ENCODE measurements at places on chromosomes 5 and 9. TPM values are rescaled to one million over a fixed set of nuclear protein-coding genes. Genes with fewer than 3 reads are reported as not detected.
A peak's percentile ranks its signal among the peaks of the same experiment; 100 is the strongest.

The FOXI1 gene
- not detected for total RNA-seq

The PCDHA12 gene
- total RNA-seq, result 10.7 TPM

The GPR151 gene
- not detected for total RNA-seq

The CSF1R gene
- 0.20 TPM for total RNA-seq

The IGFBPL1 gene
- 36.7 TPM for total RNA-seq

The SPOCK1 gene
- total RNA-seq, result 13.2 TPM

The OR1L4 gene
- total RNA-seq, result not detected

The ASS1 gene
- total RNA-seq, result 95.7 TPM

The FGF10 gene
- total RNA-seq, result 0.32 TPM

The TRPM6 gene
- 0.78 TPM for total RNA-seq

The GARIN3 gene
- not detected for total RNA-seq

GRCh38 chr9:116543731-116544400 is 143.2 kb upstream of the TRIM32 start:
- H3K4me1 ChIP-seq, result peaks cover 8% of the 10 kb centered on the region
- DNase-seq, result no peak
- no peak overlapping the region for H3K27ac ChIP-seq
- H3K27me3 ChIP-seq, result no peaks in the 10 kb centered on the region

DNA sequence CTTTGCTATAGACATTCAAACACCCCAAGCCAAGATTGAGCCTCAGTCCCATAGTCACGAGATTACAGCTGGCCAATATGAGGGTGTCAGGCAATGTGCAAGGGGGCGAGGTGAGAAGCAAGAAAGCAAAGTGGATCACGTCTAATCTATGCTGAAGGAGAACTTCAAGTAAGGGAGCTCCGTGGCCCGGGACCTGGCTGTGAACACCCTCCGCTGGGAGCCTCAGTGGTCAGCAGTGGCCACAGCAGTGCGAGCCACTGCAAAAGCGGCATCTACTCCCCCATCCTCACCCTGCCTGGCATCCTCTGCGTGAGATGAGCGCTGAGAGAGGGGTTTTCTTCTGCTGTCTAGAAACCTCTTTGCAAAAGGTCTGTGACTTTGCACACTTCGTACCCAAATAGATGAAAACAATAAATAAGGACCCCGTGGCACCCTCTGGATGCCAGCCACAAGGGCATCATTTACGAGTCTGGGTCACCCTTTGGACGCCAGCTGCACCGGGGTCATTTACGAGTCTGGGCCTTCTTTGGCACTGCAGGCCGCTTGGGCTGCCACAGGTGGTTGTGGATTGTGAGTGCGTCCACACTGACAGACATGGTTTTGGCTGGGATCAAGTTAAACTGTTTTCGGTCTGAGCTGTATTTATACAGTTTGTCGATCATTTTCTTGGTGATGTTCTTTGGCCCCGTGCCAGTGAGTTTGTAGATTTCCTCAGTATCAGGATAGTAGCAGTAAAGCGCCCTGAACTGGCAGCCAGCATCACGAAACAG is 96.4 kb downstream of the CAMSAP1 start:
- H3K27ac ChIP-seq, result no peak overlapping the region
- DNase-seq, result no peak
- no peaks in the 10 kb centered on the region for H3K27me3 ChIP-seq
- H3K36me3 ChIP-seq, result peaks cover 54% of the 10 kb centered on the region

GRCh38 chr5:180173198-180173544 is 35.8 kb downstream of the RASGEF1C start:
- H3K36me3 ChIP-seq, result no peaks in the 10 kb centered on the region
- H3K27ac ChIP-seq, result no peak overlapping the region
- H3K4me3 ChIP-seq, result no peak overlapping the region
- peaks cover 11% of the 10 kb centered on the region for H3K4me1 ChIP-seq
- H3K27me3 ChIP-seq, result no peaks in the 10 kb centered on the region

- no peaks in the 10 kb centered on the region for H3K36me3 ChIP-seq
- peak; percentile 74 for DNase-seq
- H3K27me3 ChIP-seq, result peaks cover 100% of the 10 kb centered on the region
- peak overlapping the region; percentile 74 for H3K4me3 ChIP-seq
- H3K27ac ChIP-seq, result no peak overlapping the region
Measured at GRCh38 chr9:37034305-37034937, 353 bp upstream of the PAX5 start.

- DNase-seq, result no peak
- H3K4me3 ChIP-seq, result no peak overlapping the region
- H3K27me3 ChIP-seq, result no peaks in the 10 kb centered on the region
- no peaks in the 10 kb centered on the region for H3K36me3 ChIP-seq
- peaks cover 3% of the 10 kb centered on the region for H3K4me1 ChIP-seq
- H3K27ac ChIP-seq, result no peak overlapping the region
Measured at GRCh38 chr5:92687821-92688722, 892.9 kb downstream of the NR2F1-AS1 start.

Data from WTC11 (cell line).